ENCODE measurements at places on chromosomes 3 and 15.
A peak's percentile ranks its signal among the peaks of the same experiment; 100 is the strongest.

- peak; percentile 42 for DNase-seq
Measured at GRCh38 chr15:40891810-40892446, 2.3 kb upstream of the VPS18 start.

DNA sequence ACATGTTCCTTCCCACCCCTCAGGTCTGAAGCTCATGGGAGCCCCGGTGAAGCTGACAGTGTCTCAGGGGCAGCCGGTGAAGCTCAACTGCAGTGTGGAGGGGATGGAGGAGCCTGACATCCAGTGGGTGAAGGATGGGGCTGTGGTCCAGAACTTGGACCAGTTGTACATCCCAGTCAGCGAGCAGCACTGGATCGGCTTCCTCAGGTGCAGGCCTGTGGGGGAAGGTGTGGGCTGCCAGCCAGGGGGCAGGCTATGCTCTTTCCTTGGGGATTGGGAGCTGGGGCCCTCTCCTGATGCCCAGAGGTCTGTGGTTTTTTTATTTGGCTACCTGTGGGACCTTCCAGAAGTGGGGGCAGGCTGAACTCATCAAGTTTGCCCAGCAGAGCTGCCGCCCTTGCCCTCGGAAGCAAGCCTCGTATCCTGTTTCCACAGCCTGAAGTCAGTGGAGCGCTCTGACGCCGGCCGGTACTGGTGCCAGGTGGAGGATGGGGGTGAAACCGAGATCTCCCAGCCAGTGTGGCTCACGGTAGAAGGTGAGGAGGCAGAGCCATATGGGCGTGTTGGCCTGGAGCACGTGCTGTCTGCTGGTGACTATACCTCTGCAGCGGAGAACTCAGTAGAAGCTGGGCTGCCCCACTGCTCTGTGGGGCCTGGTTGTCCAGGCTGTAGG is 2.2 kb downstream of the TYRO3 start:
- DNase-seq = no peak

DNA sequence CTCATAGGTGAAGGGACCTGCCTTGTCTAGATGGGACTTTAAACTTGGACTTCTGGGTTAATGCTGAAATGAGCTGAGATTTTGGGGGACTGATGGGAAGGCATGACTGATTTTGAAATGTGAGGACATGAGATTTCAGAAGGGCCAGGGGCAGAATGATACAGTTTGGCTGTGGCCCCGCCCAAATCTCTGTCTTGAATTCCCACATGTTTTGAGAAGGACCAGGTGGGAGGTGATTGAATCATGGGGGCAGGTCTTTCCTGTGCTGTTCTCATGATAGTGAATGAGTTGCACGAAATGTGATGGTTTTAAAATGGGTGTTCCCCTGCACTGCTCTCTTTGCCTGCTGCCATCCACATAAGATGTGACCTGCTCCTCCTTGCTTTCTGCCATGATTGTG is 42.8 kb downstream of the ILDR1 start:
- no peak for DNase-seq

- no peak for DNase-seq
Measured at GRCh38 chr15:29554531-29554930, 267.7 kb downstream of the TJP1 start.

DNA sequence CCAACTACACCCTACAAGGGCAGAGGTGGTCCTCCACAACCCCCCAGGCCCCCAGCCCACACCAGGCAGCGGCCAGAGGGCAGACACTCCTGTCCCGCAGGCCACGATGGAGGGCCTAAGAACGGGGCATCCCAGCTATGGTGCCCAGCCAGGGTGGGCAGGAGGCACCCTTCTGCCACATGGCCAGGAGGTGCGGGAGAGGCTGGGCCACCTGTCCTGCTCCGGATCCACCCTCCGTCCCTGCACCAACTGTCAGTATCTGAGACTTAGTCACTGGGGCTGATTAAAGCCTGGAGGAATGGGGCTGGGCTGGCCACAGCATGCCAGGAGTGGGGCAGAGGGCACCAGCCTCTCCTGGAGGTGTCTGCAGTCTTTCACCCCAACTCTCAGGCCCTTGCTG is 37.9 kb downstream of the TNK2 start:
- DNase-seq = no peak

- DNase-seq = no peak
Measured at GRCh38 chr3:61578667-61579367, 17.4 kb downstream of the PTPRG start.

GRCh38 chr3:149091983-149092382 is 5.7 kb upstream of the HLTF start:
- DNase-seq = no peak

- no peak for DNase-seq
Measured at GRCh38 chr3:52088445-52089367, 32.3 kb upstream of the DUSP7 start.

DNA sequence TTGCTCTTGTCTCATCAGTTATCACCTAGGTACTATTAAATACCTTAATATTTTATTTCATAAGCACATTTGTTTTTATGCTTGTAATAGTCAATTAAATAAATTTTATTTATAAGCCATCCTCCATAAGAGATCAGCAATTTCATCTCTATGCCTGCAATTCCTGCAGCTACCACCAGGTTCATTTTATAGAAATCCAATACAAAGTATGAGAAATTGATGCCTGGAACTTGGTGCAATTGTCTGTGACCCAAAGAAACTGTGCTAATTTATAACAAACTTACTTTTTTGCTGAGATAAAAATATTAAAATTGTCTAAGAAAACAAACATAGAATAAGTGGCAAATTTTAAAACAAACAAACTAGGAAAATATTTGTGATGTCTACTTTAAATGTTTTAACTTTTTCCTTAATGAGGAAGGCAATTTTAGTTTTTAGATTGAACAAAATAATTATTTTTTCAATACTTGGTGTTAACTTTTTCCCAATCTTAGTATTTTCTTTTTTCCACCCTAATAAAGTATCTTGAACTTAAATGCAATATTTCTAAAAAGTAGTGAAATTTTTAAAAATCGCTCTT is 1026.6 kb downstream of the ROBO1 start:
- no peak for DNase-seq

DNA sequence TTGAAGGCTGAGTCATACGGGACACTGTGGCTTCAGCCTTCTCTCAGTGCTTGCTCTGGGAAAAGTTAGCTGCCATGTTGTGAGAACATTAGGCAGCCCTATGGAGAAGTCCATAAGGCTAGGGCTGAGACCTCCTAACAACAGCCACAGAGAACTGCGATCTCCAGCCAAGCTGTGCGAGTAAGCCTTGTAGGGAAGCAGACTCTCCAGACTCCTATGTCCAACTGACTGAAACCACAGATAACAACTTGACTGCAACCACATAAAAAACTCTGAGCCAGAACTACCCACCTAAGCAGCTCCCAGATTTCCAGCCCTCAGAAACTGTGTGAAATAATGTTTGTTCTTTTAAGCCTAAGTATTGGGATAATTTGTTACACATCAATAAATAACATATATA is 40.7 kb downstream of the DENND6A start:
- DNase-seq = no peak

DNA sequence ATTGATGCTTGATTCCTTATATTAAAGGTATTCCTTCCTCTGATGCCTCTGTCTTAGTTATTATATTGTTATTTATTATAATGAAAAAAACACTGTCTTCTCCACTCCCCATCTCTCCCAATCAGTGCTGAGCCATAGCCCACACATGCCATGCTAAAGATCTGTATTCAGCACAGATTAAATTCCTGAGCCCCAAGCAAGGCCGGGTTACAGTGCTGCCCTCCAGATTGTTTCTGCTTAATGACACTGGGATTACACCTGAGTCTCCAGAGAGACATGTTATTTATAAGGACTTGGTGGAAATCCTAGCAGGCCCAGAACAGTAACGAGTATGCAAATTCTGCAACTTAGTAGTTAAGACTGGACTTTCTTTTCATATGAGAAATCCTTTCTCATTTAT is 305.9 kb upstream of the UMPS start:
- no peak for DNase-seq

- DNase-seq = no peak
Measured at GRCh38 chr3:22231061-22231460, 480.1 kb upstream of the ZNF385D start.

- DNase-seq = no peak
Measured at GRCh38 chr3:177609613-177610012, 412.3 kb upstream of the TBL1XR1 start.

- no peak for DNase-seq
Measured at GRCh38 chr3:71464613-71465012, 118.9 kb downstream of the FOXP1 start.
